ENCODE measurements at places on chromosomes 1 and 21. TPM values are rescaled to one million over a fixed set of nuclear protein-coding genes. Genes with fewer than 3 reads are reported as not detected.

GRCh38 chr1:204325944-204326343 lies 33.8 kb downstream of the PLEKHA6 start:
- no peak overlapping the region for H3K4me3 ChIP-seq
- no peak for DNase-seq
- no peaks in the 10 kb centered on the region for H3K27me3 ChIP-seq
- no peaks in the 10 kb centered on the region for H3K36me3 ChIP-seq
- H3K4me1 ChIP-seq = no peaks in the 10 kb centered on the region
- H3K27ac ChIP-seq = no peak overlapping the region

DNA sequence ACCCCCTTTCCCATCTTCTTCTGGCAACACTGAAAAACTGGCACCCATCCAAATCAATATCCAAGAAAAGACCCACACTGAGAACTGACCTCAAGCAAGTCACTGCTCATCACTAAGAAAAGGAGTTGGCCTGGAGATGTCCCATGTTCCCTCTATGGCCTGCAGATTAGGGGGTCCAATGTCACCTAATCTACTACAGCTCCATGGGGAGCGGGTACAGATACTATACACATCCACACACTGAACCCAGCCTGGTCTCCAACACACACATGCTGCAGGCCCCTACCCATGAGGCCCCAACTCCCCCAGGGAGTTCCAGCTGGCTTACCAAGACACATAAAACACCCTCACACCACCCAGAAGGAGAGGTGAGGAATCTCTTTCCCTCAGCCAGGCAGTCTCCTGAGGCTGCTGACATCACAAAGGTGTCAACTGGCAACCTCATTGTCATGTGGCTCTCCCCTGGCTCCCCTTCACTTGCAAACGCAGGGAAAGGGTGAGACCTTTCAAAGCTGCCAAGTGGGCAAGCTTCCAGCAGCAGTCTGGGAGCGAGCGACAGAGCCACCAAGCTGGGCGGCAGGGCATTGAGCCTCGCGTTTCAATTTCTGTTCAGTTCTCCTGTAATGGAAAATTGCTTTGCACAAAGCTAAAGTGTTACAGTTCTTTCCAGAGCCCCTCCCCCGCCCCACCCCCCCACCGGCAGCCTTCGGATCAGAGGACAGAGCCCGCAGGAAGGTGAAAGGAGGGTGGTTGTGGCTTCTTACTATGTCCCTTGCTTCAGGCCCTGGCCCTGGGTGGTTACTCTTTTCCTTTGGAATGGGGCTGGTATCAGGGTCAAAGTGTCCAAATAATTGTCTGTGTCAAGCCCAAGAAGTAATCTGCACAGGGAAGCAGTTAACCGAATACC lies at the start of gene LRRC52:
Gene LRRC52, plus strand, starts transcription at position 469 of the 907 bp plus-strand sequence. Its CDS starts 297 bp downstream, at position 766.
- no peaks in the 10 kb centered on the region for H3K4me1 ChIP-seq
- H3K27me3 ChIP-seq = no peaks in the 10 kb centered on the region
- H3K27ac ChIP-seq = no peak within 1 kb of the TSS
- H3K36me3 ChIP-seq = no peaks in the 10 kb centered on the region
- DNase-seq = peak; percentile 60

The PLCH2 gene
- 0.71 TPM for total RNA-seq

GRCh38 chr1:161307892-161308638 lies 1.7 kb downstream of the MPZ start:
- H3K27me3 ChIP-seq = no peaks in the 10 kb centered on the region
- DNase-seq = no peak
- H3K4me3 ChIP-seq = no peak overlapping the region
- no peaks in the 10 kb centered on the region for H3K4me1 ChIP-seq

The LTN1 gene
- total RNA-seq = 34.4 TPM

DNA sequence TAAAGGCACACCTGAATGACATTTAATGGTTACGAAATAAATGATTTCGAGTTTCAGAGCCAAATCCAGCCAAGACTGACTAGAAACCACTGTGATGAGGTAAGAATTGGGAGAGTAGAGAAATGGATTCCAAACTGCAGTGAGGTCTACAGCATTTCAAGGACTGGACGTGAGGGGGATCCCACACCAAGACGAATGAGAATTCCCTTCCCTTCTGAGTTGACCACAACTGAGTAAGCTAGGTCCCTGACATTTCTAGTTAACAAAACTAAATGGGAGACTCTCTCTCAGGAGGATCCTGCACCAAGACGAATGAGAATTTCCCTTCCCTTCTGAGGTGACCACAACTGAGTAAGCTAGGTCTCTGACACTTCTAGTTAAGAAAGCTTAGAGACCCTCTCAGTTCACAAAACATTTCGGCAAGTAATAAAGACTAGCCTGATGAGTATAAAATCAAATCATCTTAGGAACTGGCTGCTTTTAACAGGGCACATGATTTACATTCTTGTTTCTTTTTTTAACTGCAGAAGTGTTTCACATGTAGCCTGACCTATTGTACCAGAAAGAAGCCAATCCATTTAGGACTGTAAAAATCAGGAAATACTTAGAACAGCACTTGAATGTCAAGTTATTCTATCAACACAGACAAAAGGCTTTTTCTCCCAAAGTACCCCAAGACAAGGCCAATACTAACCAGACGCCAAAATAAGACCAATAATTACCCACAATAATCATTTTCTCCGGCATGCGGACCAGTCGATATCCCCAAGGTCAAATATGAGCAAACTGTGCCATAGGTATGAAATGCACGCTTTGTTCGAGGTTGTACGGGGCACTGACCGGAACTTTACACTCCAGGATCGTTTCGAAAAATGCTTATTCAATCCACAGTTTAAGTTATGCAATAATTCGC lies 1.4 kb upstream of the SPATA1 start:
- H3K4me3 ChIP-seq = peak overlapping the region; percentile 63
- DNase-seq = no peak
- H3K27me3 ChIP-seq = no peaks in the 10 kb centered on the region
- peaks cover 2% of the 10 kb centered on the region for H3K36me3 ChIP-seq
- H3K27ac ChIP-seq = peak overlapping the region; percentile 5

DNA sequence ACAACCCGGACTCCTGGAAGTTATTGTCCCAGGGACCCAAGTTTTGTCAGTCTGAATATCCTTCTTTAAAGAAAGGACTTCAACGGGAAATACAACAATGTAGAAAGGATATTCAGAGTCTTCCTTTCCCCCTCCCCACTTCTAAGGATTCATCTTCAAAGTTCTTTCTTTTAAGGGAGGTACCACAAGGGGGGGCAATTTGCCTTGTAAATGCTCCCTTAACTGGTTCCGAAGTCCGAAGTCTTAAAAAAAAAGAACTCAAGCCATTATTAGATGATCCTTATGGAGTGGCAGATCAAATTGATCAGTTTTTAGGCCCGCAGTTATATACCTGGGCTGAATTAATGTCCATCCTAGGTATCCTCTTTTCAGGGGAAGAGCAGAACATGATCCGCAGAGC lies 47.0 kb downstream of the SERINC2 start:
- H3K36me3 ChIP-seq = no peaks in the 10 kb centered on the region
- H3K4me1 ChIP-seq = no peaks in the 10 kb centered on the region
- H3K27me3 ChIP-seq = no peaks in the 10 kb centered on the region

GRCh38 chr1:69305621-69306020 lies 262.1 kb upstream of the LRRC7 start:
- no peak for DNase-seq
- no peak overlapping the region for H3K4me3 ChIP-seq
- no peaks in the 10 kb centered on the region for H3K27me3 ChIP-seq
- no peak overlapping the region for H3K27ac ChIP-seq
- no peaks in the 10 kb centered on the region for H3K4me1 ChIP-seq

GRCh38 chr1:171155484-171155883 lies 29.6 kb upstream of the FMO2 start:
- no peak overlapping the region for H3K27ac ChIP-seq
- H3K4me3 ChIP-seq = no peak overlapping the region
- H3K4me1 ChIP-seq = no peaks in the 10 kb centered on the region
- no peaks in the 10 kb centered on the region for H3K36me3 ChIP-seq
- H3K27me3 ChIP-seq = no peaks in the 10 kb centered on the region
- DNase-seq = no peak

DNA sequence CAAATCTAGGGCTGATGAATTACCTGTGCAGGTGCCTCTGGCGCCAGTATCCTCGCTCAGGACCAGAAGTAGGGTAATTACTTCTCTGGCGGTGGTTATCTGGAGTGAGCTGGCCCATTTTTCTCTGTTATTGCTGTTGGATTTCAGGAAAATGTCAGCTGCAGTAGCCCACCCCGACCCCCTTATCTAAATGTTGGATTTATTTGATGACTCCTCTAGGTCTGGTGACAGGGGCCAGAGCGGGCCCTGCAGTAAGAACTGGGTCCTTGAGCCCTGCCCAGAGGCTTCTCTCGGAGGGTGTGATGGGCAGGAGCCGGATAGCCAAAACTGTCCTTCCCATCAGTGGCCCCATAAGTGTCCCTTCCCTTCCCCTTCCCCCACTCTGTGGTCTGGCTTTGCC lies 384.3 kb downstream of the PTPRU start:
- no peaks in the 10 kb centered on the region for H3K27me3 ChIP-seq
- no peaks in the 10 kb centered on the region for H3K4me1 ChIP-seq
- H3K4me3 ChIP-seq = no peak overlapping the region
- H3K36me3 ChIP-seq = no peaks in the 10 kb centered on the region
- DNase-seq = no peak

The SLFNL1 gene
- total RNA-seq = 1.0 TPM

DNA sequence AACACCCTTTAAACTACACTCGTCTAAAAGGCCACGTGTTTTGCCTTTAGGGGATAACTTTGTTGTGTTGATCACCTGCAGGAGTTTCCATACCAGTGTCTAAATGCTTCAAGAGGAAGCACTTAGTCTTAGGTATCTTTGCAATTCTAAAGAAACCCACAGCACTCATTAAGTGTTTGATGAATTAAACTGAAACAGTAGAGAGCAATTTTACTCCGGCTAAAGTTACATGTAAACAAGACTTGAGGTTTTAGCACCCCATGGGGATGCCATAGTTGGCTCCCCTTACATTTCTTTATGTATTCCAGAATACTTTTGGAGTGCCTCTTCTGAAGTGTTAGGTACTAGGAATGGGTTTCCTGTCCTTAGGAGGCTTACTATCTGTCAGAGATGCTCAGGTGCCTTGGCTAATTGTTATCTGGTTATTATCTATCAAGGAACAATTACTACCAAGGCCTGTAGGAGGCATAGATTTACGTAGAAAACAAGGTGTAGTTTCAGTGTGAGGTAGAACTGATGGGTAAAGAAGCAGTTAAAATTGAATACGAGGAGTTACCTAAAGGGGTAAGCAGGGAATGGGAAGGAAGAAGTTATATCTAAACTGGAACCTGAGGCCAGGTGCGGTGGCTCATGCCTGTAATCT lies 176.8 kb upstream of the SAMSN1 start:
- no peak for DNase-seq
- H3K4me1 ChIP-seq = no peaks in the 10 kb centered on the region
- H3K4me3 ChIP-seq = no peak overlapping the region
- no peaks in the 10 kb centered on the region for H3K27me3 ChIP-seq

- H3K27me3 ChIP-seq = no peaks in the 10 kb centered on the region
- no peak overlapping the region for H3K4me3 ChIP-seq
- H3K36me3 ChIP-seq = no peaks in the 10 kb centered on the region
Observed at GRCh38 chr1:48750109-48750508, 26.6 kb downstream of the BEND5 start.

DNA sequence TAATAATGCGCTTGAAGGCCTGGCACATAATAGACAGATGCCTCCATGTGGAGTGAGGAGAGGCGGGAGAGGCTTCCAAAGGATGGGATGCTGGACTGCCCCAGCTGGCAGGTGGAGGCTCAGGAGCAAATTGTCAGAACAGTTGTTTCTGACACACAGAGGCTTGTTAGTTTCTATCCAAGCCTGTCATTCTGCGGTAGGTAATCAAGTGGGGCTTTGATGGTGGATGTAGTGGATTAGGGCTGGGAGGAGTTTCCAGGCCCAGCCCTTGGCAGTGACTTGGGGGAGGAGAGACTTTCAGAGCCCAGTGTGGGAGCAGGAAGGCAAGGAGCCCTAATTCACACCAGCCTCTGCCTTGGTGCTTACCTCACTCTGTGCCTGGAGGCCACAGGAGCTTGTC lies 44.1 kb downstream of the FOXD2 start:
- no peaks in the 10 kb centered on the region for H3K4me1 ChIP-seq
- no peak overlapping the region for H3K27ac ChIP-seq
- no peaks in the 10 kb centered on the region for H3K36me3 ChIP-seq
- no peak for DNase-seq
- no peaks in the 10 kb centered on the region for H3K27me3 ChIP-seq
- H3K4me3 ChIP-seq = no peak overlapping the region

DNA sequence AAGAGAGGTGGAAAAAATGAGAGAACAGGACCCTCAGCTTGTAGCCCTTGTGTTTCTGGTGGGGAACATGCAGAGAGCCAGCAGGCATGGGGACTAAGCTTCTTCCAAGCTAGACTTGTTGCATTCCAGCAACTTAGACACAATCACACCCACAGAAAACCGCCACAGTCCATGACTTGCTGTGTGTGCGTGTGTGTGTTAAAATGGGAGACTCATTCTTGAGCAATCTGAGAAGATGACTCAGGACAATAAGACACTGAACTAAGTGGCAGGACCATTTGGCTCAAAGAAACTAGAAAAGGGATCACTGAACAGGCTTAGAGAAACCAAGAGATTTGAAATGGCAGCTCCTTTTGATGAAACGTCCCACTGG lies 78.0 kb downstream of the HLX start:
- no peaks in the 10 kb centered on the region for H3K4me1 ChIP-seq
- no peaks in the 10 kb centered on the region for H3K27me3 ChIP-seq
- peak; percentile 53 for DNase-seq
- H3K27ac ChIP-seq = no peak overlapping the region
- no peaks in the 10 kb centered on the region for H3K36me3 ChIP-seq

DNA sequence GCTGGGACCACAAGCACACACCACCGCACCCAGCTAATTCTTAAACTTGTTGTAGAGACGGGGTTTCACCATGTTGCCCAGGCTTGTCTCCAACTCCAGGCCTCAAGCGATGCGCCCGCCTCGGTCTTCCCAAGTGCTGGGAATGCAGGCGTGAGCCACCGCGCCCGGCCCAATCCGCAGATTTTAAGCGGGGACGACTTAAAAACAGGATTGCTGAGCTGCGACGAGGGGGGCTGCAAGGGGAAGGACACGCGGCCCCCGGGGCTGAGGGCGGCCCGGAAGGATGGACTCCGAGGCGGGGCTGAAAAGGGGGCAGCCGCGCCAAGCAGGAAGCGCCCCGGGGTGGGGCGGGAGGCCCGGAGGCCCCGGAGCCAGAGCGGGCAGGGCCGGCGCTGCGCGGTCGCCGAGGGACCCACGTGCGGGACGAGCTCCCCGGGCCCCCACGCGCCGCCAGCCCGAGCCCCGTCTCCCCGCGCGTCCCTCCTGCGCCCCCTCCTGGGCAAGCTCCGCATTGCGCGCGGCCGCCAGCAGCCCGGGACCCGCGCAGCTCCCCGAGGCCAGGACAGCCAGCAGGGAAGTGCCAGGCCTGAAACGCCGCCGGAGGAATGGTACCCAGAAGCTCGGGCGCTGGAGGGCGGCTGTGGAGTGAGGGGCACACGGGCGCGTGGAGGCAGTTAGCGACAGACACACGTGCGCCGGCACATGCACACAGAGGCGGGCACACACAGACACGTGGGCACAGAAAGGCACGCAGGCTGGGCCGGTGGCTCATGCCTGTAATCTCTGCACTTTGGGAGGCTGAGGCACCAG lies 5.5 kb upstream of the PRKCZ start:
- DNase-seq = peak; percentile 71
- H3K27me3 ChIP-seq = no peaks in the 10 kb centered on the region
- no peaks in the 10 kb centered on the region for H3K4me1 ChIP-seq

GRCh38 chr1:2042830-2043773 lies 7.1 kb upstream of the PRKCZ start:
- no peak overlapping the region for H3K27ac ChIP-seq
- no peaks in the 10 kb centered on the region for H3K27me3 ChIP-seq
- no peaks in the 10 kb centered on the region for H3K4me1 ChIP-seq
- no peaks in the 10 kb centered on the region for H3K36me3 ChIP-seq
- H3K4me3 ChIP-seq = no peak overlapping the region

GRCh38 chr1:55815745-55816455 lies 600.7 kb upstream of the USP24 start:
- H3K27ac ChIP-seq = no peak overlapping the region
- DNase-seq = no peak
- peaks cover 4% of the 10 kb centered on the region for H3K4me1 ChIP-seq
- no peaks in the 10 kb centered on the region for H3K27me3 ChIP-seq
- H3K36me3 ChIP-seq = no peaks in the 10 kb centered on the region

All from aorta (tissue), 5 donors.